ENCODE measurements at places on chromosomes 12 and 14. TPM values are rescaled to one million over a fixed set of nuclear protein-coding genes. Genes with fewer than 3 reads are reported as not detected.

Gene CLEC2A
- total RNA-seq: not detected

Gene GPR84
- 0.41 TPM for total RNA-seq

Gene RFX4
- not detected for total RNA-seq

Gene ZNF140
- 19.3 TPM for total RNA-seq

Gene CPNE6
- not detected for total RNA-seq

Gene KRT82
- total RNA-seq: not detected

Gene SLC4A8
- total RNA-seq: 16.7 TPM

Gene IAPP
- total RNA-seq: not detected

Gene ZDHHC22
- 12.0 TPM for total RNA-seq

DNA sequence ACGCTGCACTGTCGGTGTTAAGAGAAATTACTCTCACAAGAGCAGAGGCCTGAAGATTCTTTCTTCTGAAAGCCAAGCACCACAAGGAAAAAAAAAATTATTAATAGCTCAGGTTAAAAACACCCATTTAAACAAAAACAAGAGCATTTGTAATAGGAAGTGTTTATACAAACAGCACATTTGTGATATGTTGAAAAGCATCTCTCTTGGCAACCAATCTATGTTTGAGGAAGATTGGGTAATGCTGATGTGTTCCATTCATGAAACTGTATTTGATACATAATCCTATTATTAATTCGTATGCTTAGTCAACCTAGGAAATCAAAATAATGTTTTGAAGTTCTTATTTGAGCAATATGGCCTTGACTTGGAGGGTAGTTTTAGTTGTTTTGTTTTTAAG lies 36.5 kb downstream of the SSPN start:
- no peak for DNase-seq

DNA sequence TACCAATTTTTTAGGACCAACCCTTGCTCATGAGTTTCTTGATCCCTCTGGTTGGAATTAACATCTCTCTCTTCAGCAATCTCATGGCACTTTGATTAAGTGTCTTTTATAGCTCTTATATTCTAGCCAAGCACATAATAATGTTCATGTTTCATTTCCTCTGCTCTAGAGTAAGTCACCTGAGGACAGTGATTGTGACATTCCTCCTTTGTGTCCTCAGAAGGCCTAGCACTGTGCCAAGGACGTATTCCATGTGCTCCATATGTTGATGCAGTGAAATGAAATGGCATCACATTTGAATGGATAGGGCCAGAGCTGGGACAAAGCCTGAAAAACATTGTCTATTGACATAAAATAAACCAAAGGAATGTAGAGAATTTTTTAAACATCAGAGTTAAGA lies 322.8 kb upstream of the PRICKLE1 start:
- no peak for DNase-seq

- DNase-seq: no peak
Observed at GRCh38 chr12:9668161-9669018, 1.1 kb upstream of the CLEC2D start.

DNA sequence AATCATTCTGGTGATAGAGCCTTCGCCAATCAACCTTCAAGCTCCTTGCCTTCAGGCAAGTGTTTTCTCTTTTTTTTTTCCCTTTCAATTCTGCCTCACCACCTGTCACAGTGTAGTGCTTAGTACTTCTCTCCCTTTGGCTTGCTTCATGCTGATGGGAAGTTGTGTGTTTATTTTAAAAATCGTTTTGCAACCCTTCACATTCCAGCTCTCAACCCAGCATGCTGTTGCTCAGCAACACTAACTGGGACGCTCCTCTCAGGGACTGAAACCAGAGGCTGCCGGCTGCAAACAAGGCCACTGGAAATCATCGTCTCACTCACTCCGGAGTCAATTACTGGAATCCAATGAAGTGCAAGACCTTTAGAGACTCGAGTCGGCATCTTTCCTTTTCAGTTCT lies 342.7 kb downstream of the PRKD1 start:
- no peak for DNase-seq

GRCh38 chr14:44828023-44828422 lies 133.7 kb downstream of the KLHL28 start:
- DNase-seq: no peak

- DNase-seq: no peak
Observed at GRCh38 chr14:56422221-56422620, 157.4 kb upstream of the TMEM260 start.

DNA sequence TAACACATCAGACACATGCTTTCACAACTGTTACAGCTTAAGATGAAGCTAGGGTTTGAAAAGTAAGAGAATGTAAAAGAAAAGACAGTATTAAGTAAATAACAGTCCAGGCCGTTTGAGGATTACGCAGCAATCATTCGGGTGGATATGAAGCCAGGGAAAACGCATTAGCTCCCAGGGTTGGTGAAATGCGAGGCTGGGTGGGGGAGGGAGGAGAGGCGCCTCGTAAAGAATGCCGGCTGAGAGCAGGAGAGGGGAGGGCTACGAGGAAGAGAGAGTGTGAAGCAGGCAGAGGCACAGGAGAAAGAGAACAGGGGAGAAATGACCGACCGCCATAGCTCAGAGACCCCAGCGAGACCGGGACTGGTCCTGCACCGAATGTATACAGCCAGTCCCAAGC lies 73.0 kb downstream of the IQSEC3 start:
- no peak for DNase-seq

GRCh38 chr14:101599234-101599885 lies 38.1 kb downstream of the DIO3 start:
- no peak for DNase-seq

GRCh38 chr14:81280136-81280791 lies 59.5 kb upstream of the GTF2A1 start:
- no peak for DNase-seq

DNA sequence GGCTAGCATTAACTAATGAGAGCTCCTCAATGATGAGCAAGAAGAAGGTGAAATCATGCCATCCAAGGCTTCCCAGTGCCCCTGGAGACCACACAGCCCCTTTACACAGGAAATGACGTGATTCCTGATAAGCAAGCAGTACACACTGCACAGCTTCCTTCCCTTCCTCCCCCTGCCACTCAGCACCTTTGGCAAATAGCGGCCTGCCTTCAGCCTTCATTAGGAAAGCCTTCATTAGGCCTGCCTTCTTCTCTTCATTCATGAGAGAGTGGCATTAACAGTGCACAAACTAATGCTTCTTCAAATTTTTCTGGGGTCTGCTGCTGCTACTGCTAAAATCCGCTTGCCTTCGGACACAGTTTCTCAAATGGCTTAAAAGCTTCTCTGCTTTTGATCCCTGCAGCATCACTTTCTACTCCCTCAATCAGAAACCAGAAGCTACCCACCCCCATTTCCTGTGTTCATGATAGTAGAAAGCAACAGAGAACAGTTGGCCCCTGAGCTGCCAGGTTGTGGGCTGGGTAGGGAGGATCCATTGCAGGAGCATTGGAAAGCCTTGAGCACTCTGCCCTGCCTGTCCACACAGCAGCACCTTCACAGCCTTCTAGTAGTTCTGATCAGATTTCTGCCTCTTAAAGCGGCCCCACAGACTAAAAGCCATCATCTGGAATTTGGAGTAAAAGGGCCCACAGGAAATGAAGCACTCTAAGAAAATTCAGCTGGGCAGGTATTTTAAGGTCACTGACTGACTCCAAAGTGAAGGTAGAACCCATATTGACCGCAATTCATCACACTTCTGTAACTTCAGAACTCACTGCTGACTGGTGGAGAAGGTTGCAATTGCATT lies 103.8 kb upstream of the ETV6 start:
- DNase-seq: no peak

DNA sequence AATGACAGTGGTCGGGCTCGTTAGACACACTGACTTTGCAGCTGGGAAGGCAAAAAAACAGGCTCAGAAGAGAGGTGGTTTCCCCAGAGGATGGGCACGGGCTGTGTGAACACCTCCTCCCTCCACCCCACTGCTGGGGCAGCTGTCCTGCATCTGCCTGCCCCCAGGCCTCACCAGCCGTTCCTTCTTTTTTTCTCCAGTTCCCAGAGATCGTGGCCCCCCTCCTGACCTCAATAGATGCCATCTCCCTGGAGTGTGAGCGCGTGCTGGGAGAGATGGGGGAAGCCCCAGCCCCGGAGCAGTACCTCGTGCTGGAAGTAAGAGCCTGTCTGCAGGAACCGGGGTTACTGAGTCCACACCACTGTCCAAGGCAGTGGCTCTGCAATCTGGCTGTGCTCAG lies 17.4 kb downstream of the MVK start:
- no peak for DNase-seq

GRCh38 chr14:67432050-67432564 lies 20.1 kb upstream of the PLEK2 start:
- DNase-seq: no peak

DNA sequence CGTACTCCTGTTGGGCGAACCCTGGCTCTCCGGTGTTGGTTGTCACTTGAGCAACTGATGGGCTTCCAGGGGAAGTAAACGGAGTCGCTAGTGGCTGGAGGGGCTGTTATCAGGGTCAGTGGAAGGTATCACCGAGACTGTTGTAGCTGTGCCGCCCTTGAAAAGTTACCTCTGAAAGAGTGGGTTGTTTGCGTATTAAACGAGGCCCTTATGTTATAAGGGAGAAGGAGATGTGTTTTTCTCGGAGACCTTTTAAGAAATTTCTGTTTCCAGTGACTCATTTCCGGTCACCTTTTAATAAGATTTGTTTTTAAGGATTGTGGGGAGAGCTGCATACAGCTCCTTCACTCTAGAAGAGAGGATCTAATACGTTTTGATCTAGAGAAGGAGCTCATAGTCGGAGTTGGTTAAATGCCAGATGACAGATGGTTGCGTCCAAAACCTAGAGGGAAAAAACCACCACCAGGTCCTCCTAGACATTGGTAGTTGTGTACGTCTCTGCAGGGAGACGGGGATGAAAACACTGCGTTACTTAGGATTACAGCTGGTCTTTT lies 750 bp upstream of the DBX2 start:
- DNase-seq: no peak

DNA sequence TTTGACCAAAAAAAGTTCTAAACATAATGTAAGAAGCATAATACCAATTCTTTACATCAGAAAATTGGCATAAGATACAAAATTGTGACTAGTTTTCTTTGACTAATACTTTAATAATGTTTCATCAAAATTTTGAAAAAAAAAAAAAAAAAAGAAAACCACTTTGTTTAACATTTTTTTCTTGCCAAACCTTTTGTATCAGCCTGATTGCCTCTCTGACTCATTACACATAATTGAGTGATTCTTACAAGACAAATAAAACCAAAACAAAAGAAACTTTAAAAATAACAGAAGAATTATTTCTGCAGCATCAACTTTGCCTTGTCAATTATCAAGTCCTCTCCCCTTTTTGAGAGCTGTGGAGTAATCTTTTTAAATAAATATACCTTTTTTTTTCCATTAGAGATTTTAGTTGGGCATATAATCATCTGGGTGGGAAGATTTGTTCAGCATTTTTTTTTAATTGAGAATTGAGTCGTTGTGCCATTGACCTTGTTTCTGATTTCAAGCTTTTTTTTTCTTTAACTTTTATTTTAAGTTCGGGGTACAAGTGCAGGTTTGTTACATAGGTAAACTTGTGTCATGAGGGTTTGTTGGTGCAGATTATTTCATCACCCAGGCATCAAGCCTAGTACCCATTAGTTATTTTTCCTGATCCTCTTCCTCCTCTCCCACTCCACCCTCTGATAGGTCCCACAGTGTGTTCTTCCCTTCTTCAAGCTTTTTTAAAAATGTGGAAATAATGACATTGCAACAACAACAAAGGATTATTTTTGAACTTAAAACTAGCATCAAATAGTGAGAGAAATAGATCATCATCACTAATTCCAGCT lies 45.8 kb upstream of the HMGA2 start:
- DNase-seq: no peak
